ENCODE measurements at places on chromosomes 3 and 15. TPM values are rescaled to one million over a fixed set of nuclear protein-coding genes. Genes with fewer than 3 reads are reported as not detected.

GRCh38 chr15:76286271-76286879 is 24.9 kb downstream of the ETFA start:
- DNase-seq = no peak

- DNase-seq = no peak
Observed at GRCh38 chr3:155138677-155139076, 58.6 kb downstream of the MME start.

TJP1 gene
- total RNA-seq = 19.5 TPM

GRCh38 chr3:64095802-64096201 is 72.5 kb upstream of the PSMD6 start:
- DNase-seq = no peak

GRCh38 chr3:78666470-78666800 is 1101.4 kb downstream of the ROBO1 start:
- peak; percentile 5 for DNase-seq

DNA sequence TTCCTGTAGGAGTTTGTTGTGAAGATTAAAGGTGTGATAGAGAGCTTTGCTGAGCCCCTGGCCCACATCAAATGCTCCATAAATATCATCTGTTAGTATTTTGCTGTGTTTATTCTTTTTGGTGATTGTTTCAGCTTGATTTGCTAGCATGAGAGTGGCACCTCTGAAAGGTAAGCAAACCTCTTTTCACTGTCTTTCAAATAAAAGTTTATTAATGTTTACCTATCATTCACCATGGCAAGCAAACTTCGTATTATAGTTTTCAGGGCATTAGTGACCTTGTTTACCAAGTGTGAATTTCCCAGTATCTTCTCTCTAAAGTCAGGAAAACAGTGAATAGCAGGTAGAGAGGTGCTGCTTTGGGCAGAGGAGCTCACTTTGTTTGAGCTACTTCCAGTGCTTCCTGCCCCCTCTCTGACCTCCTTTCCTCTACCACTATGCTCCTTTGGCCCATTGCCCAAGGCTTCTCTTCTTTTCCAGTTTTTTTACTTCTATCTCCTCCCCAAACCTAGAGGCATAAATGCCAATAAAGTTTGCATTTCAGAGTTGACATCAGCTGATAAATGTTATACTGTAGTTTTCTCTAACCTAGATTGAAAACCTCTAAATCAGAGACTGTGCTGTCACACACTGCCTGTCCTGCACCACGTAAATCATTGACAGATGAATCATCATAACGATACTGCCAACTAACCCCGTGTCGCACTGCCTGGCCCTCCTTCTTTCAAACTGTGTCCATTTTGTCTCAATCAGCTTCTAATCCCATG is 569.0 kb downstream of the TUSC7 start:
- no peak for DNase-seq

DNA sequence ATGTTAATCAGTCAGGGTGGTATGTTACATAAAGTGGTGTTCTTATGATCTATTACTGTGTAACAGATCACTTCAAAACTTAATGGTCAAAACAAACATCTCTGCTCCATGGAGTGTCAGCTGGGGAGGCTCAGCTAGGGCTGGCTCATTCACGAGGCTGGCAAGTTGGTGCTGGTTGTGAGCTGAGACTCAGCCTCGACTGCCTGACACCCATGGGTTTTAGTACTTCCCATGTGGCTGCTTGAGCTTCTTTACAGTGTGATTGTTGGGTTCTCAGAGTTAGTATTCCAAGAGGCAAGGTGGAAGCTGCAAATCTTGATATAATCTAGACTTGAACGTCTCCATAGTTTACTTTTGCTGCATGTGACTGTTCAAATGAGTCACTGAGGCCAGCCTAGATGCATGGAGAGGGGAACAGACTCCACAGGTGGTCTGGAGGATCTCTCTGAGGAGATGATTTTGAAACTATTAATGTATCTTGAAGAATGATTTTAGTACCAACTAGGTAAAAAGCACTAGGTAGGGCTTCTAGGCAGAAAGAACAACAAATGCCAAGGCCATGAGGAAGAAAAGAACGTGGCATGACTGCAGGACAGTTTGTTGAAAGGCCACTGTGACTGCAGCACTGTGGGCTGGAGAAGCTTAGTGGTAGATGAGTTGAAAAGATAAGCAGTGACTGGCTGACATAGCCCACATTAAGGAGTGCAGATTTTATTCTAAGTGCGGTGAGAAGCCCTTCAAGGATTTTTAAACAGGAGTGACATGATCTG is 281.1 kb upstream of the PROK2 start:
- no peak for DNase-seq

- DNase-seq = no peak
Observed at GRCh38 chr15:66298803-66299251, 5.5 kb downstream of the DIS3L start.

HIGD2B gene
- 0.11 TPM for total RNA-seq

DNA sequence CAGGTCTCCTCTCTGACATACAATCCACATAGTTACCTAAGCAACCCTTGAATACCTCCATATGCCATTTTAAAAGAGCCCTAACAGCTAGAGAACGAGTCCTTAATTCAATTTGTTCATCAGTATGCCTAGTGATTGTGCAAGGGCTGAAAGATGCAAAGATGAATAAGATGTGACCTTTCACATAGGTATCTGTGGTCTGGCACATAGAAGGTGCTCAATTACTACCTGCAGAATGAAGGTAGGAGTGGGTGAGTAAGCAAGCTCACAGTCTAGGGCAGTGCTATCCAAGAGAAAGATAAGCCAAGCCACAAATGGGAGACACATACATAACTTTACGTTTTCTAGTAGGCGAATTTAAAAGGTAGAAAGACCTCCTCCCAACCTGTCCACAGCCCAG is 157.9 kb downstream of the OSBPL10 start:
- no peak for DNase-seq

DNA sequence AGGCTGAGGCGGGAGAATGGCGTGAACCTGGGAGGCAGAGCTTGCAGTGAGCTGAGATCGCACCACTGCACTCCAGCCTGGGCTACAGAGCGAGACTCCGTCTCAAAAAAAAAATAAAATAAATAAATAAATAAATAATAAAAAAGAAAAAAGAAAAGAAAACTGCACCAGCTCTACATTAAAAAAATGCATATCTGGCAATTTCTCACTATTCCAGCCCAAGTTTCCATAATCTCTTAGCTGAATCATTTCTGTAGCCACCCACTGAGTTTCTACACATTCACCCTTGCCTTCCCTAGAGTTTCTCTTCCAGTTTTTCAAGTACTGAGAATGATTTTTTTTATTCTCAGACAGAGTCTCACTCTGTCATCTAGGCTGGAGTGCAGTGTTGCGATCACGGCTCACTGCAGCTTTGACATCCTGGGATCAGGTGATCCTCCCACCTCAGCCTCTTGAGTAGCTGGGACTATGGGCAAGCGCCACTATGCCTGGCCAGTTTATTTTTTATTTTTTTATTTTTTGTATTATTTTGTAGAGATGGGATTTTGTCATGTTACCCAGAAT is 24.5 kb upstream of the SLC7A14 start:
- no peak for DNase-seq

- DNase-seq = no peak
Observed at GRCh38 chr3:158735296-158736033, 3.2 kb upstream of the RARRES1 start.

GRCh38 chr15:39051626-39052322 is 487.2 kb upstream of the RASGRP1 start:
- DNase-seq = no peak

TRAT1 gene
- not detected for total RNA-seq

DNA sequence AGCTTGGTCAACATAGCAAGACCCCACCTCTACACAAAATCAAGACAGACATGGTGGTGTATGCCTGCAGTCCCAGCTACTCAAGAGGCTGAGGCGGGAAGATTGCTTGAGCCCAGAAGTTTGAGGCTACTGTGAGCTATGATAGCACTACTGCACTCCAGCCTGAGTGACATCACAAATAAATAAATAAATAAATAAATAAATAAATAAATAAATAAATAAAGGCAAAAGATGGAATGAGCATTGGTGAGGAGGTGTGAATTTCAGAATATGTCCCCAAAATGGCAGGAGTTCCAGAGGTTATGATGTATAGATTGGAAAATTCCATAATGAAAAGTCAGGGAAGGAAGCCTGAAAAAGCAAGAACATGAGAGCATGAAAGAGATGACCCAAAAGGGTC is 249.9 kb downstream of the MEX3B start:
- no peak for DNase-seq

DNA sequence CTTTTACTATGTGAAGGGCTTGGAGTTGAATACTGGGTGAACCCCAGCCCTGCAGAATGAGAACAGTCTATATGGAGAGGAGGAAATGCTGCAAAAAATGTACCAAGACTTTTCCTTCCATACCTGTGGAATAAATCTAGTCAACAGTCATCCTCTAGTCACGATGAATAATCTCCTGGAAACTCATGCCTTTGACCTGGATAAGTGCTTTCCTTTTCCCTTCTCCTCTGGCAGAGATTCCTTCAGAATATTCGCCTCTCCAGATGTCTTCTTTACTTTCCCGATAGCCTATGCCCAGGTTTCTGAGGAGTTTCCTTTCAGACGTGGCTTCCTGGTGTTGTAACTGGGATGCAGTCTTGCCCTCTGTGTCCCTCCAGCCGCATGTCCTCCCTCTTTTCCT is 28.1 kb downstream of the CCNL1 start:
- DNase-seq = no peak

DNA sequence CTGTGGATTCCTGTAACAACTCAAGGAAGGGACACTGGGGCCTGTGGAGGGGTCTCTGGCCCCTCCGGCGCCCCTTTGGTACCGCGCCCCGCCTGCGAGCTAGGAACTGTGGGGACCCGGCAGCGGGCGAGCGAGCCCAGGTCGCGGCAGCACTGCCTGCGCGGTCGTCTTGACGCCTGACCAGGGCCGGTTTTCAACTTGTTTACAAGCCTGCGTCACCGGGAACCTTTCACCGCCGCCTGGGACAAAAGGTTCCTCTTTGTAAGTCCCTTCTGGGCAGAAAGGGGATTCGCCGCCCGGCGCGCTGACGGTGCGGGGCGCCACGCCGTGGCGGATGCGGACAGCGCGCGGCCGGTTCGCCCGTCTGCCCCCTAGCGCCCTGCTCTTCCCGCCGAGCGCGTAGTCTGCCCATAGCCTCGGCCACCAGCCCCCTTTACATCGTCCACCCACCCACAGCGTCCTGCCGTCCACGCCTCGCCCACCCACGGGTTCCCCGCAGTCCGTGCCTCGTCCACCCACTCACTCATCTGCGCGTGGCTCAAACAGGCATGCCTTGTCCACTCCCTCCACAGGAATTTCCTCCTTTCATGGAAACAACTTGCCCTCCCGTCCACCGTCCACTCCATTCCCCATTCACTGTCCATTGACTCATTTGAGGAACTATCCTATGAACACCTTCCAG is 5.5 kb upstream of the CFAP100 start:
- DNase-seq = peak; percentile 93

GRK7 gene
- total RNA-seq = not detected

DNA sequence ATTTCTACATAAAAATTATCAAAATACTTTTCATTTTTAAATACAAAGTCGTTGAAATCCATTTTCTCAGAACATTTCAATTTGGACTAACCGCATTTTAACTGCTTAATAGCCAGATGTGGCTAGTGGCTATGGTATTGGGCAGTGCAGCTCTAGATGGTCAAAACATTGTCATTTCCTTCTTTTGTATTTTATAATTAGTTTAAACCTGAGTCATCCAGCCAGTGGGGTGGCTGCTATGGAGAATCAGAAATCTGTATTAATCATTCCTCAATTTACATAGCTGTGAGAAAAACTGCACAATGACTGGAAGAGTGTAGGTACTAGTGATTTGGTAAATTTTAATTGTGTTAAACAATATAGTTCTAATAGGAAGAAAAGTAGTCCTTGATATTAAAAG is 245.3 kb downstream of the PDZRN3 start:
- DNase-seq = no peak

CYP11A1 gene
- not detected for total RNA-seq

GRCh38 chr3:72995337-72995736 is 1.3 kb upstream of the PPP4R2 start:
- no peak for DNase-seq

GRCh38 chr3:59006634-59007517 is 42.9 kb downstream of the CFAP20DC start:
- DNase-seq = no peak

DNA sequence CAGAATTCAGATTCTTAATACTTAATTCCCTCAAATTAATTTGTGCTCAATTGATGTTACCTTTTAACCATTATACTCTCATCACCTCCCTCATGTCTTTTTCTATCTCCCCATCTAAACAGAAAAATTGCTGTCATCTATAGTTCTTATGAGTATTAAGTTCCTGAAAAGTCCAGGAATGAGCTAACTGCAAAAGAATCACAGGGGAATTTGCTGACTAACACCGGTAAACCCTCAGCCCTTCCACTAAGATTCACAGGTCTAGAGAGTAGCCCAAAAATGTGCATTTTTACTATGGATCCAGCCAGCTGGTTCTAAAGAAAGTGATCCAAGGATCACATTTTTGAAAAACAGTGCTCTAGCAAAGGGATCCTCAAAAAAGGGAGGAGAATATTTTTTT is 67.0 kb downstream of the SETD2 start:
- DNase-seq = no peak

- DNase-seq = no peak
Observed at GRCh38 chr3:27545061-27545460, 60.9 kb upstream of the SLC4A7 start.

GRCh38 chr15:58671186-58671585 is 78.3 kb downstream of the ADAM10 start:
- DNase-seq = peak; percentile 21

- no peak for DNase-seq
Observed at GRCh38 chr15:41688671-41689070, 28.5 kb downstream of the MGA start.

CCDC39 gene
- not detected for total RNA-seq

DNA sequence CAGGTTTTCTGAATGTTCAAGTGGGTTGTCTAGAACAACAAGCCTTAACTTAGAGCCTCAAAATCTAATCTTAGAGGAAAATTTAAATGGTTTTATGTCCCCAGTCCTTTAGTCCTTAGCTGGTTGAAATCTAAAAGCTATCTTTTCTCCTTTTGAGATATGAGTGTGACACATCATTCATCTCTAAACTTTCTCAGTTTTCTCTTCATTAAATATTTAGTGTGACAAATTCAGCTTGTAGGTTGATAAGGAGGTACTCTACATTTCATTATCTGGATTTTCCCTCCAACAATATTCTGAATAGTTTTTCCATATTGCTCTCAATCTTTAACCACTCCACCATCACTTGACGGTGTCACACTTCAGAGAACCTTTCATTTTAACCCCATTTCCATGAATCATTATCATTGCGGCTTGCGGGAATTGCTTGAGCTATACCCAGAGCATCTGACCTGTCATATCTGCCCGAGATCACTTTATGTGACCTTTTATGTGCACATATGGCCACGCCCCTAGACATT is 16.1 kb upstream of the ATP8B4 start:
- no peak for DNase-seq

DNA sequence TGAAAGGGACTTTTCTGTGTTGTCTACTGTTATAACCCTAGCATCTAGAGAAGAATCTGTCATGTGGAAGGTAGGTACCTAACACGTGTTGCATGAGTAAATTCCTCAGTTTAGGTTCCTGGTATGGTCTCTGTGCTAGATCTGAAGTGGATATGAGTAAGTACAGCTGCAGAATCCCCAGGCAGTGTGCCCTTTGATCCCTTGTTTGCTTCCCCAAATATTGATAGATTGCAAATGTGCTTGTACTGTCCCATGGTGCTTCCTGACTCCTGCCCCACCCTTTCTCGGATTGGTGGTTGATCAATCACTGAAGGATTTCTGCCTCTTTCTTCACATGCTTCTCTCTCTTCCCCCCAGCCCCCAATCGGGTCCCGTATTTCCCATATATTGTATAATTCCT is 450.4 kb downstream of the UNC13C start:
- no peak for DNase-seq

SH2D7 gene
- total RNA-seq = not detected

- DNase-seq = peak; percentile 51
Observed at GRCh38 chr3:171172070-171172469, 145.6 kb upstream of the SLC2A2 start.
